ENCODE measurements at places on chromosomes 3 and 15.

GRCh38 chr3:147812186-147812911 lies 403.2 kb downstream of the ZIC1 start:
- DNase-seq: no peak

- DNase-seq: no peak
Measured at GRCh38 chr15:52749258-52749657, 40.9 kb downstream of the ONECUT1 start.

DNA sequence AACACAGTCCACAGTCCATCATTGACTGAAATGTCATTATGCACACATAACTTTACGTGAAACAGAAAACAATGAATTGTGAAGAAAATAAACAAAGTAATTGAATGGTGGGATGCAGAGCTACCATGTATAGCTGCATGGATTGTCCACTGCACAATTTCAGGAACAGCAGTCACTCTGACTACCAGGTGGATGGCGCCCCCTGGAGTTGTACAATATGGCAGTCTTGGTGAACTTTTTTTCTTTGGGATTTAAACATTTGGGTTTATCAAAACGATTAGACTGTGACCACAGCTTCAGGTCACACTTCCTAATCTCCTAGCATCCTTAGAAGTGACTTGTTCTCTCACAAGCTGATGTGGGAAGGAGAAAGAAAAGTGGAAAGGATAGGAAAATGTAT lies 48.9 kb upstream of the TCF12 start:
- peak; percentile 17 for DNase-seq

GRCh38 chr3:60636846-60637245 lies 614.4 kb downstream of the FHIT start:
- DNase-seq: peak; percentile 42

DNA sequence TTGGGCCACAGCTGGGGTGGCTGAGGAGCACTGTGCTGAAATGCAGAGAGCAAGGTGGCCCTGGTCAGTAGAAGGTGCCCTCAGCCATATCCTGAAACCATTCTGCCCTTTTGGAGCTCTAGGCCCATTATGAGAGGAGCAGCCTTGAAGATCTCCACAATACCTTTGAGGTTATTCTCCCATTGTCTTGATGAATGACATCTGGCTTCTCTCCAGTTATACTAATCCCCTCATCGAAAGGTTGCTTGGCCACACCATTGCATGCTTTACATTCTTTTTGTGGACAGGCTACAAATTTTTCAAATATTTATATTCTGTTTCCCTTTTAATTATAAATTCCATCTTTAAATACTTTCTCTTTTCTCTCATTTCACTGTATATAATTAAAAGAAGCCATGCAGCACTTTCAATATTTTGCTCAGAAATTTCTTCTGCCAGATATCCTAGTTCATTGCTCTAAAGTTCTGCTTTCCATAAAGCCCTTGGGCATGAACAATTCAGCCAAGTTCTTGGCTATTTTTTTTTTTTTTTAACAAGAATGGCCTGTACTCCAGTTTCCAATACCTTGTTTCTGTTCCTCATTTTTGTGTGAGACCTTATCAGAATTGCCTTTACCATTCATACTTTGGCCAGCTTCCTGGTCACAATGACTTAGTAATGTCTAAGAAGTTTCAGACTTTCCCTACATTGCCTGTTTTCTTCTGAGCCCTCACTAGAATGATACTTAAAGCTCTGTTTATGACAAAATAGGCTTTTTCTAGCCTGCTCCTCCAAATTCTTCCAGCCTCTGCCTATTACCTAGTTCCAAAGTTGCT lies 138.9 kb upstream of the SGO1 start:
- DNase-seq: no peak

GRCh38 chr15:73295630-73296286 lies 73.0 kb downstream of the HCN4 start:
- no peak for DNase-seq

GRCh38 chr3:125160606-125161371 lies 51.8 kb downstream of the SLC12A8 start:
- peak; percentile 63 for DNase-seq

GRCh38 chr3:15330031-15330596 lies 2.3 kb downstream of the SH3BP5 start:
- DNase-seq: peak; percentile 79

DNA sequence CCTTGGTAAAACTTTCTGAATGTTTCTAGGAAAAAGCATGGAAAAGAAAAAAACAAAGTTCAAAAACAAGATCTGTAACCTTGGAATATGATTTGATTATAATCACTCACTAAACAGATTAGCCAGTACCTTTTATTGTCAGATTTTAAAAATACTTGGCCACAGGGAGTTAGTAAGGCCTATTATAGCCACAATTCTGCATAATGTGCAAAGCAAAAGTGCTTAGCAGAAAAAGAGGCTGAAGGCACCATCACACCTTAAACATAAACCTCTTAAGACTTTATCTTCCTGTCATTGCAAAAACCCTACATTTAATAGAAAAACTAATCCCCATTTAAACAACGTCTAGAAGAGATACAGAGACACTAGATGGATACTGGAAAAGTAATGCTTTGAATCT lies 41.8 kb downstream of the CHSY1 start:
- DNase-seq: no peak

- no peak for DNase-seq
Measured at GRCh38 chr15:97141360-97141759, 810.9 kb downstream of the NR2F2 start.

DNA sequence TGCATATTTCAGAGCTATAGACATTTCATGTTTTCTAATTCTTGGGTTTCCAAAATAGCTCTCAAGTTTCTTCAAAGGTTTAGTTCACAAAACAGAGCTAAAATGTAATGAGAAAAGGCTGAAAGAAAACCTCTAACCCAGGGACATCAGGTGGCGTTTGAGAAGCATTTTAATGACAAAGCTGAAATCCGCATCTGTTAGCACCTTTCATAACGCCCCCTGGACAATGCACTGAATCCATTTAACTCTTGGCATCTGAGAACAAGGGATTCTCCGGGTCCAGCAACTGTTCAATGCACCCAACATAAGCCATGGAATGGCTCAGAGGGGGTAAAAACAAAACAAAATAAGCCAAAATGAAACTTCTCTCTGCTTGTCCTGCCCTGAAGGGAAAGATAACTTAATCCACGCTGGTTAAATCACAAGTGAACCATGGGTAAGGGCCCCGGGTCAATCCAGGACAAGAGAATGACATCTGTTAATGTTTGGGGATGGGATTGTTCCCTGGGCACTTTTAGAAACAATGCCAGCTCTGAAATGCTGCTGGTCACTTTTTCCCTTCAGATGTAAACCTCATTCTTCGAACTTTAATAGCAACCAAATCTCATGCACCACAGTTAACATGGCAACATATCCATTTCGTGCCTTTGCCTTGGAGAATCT lies 466.2 kb upstream of the ADAMTS9 start:
- DNase-seq: no peak

DNA sequence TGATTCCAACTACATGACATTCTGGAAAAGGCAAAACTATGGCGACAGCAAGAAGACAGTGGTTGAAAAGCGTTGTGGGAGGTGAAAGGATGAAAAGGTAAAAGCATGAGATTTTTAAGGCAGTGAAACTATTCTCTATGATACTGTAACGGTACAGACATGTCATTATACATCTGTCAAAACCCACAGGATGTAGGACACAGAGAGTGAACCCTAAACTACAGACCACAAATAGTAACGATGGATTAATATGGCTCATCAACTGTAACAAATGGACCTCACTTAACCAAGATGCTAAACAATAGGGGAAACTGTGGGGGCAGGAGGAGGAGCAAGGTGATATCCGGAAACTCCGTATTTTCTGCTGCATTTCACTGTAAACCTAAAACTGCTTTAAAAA lies 39.1 kb downstream of the MYO9A start:
- no peak for DNase-seq

- no peak for DNase-seq
Measured at GRCh38 chr15:59838900-59839299, 149.8 kb upstream of the BNIP2 start.

DNA sequence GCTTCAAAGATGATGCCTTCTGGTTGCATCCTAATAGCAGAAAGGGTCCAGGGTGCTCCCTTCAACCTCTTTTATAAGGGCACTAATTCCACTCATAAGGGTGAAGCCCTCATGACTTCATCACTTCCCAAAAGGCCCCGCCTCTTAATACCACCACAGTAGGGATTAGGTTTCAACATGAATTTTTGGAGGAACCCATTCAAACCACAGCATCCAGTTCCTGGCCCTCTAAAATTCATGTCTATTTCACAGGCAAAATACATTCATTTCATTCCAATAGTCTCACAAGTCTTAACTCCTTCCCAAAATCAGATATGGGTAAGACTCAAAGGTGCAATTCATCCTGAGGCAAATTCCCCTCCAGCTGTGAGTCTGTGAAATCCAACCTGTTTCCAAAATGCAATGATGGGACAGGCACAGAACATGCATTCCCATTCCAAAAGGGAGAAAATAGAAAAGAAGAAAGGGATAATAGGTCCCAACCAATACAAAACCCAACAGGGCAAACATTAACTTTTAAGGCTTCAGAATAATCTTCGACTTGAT lies 124.0 kb downstream of the ATP1B3 start:
- no peak for DNase-seq

DNA sequence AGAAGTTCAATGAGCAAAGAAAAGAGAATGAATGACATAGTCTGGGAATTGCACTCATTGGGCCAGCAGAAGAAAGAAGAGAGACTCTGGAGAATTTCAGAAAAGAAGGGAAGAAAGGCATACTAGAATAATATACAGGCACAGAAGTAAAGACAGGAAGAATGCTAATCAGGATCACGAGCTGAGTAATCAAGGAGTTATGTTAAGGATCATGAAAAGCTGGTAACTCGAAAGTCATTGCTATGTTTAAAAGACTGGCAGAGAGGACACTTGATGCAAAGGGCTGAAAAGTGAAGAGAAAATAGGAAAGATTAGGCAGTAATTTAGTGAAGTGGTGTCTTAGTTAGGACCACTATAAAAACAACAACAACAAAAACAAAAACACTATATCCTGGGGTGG lies 284.1 kb downstream of the ZBBX start:
- DNase-seq: no peak

DNA sequence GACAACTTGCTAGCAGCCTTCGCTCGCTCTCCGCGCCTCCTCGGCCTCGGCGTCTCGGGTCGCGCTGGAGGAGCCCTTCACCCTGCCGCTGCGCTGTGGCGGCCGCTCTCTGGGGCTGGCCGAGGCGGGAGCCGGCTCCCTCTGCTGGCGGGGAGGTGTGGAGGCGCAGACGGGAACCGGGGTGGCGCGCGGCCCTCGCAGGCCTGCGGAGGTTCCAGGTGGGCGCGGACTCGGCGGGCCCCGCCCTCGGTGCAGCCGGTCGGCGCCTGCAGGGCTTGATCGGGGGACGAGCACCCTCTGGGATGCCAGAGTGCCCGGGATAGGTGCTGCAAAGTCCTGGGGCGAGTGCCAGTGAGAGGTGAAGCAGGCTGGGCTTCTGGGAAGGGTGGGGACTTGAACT lies 989.9 kb downstream of the ROBO2 start:
- no peak for DNase-seq

GRCh38 chr3:49998326-49998725 lies 58.4 kb downstream of the RBM6 start:
- DNase-seq: no peak

- no peak for DNase-seq
Measured at GRCh38 chr3:24046214-24046613, 101.1 kb downstream of the NR1D2 start.

DNA sequence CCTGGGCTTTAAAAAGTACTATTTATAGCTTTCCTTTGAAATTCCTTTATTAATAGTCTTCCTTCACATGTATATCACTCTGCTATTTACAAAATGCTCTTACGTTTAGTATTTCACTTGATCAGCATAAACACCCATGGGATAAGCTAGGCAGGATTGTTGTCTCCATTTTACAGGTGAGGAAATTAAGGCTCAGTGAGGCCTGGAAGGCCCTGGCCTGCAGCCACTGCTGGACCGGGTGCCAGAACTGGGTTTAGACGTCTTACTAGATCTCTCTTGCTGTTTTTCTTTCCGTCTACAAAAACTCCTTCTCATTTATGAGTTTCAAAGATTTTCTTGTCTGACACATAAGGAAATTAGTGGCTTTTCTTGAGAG lies 236.4 kb downstream of the LPP start:
- DNase-seq: no peak

DNA sequence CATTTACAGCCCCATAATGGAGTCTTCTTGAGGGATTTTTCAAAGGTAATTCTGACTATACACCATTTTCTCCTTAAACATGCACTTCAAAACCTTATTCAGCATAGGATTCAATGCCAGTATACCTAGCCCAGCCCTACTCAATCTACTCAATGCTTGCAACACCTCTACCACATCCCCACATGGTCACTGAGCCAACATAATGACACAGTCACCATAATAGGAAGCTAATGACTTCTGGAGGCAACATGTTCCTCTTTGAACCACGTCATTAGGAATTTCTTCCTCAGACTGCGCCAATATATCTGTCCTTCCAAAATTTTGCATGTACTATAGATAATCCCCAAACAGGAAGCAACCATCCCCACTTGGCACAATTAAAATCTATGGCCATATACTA lies 153.9 kb upstream of the SETMAR start:
- no peak for DNase-seq

- DNase-seq: no peak
Measured at GRCh38 chr15:88974392-88974791, 61.2 kb upstream of the MFGE8 start.

DNA sequence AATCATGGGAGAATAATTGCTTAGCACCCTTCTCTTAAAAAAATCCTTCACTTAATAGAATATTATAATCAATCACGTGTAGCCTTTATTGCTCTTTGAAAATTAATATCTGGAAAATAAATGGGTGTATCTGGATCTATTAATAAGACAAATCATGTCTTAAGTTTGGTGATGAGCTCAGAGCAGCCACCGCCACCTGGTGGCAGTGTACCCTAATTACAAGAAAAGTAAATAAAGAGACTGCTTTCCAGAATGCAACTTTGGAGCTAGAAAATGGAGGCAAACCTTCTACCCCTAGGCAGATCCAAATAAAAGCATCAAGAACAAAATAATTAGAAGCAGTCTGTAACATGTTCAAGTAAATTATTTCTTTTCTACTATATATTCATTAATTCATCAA lies 43.5 kb downstream of the EPHB1 start:
- DNase-seq: no peak

DNA sequence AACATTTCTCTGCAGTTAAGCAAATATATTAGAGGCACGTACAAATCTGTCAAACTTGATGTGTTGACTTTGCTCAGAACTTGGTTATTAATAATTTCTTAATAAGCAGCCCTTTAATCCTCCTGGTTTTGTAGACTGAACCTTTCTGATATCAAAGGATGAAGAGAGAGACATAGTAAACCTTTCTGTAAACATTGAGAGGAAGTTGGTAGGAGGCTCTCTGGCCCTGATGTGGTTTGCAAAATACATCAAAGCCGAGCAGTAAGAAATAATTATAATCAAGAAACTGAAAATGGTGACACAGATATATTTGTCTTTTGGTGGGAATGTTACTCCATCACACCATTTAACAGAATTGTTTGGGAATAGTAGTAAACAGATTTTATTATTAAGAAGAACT lies 111.9 kb downstream of the OXSM start:
- DNase-seq: no peak

GRCh38 chr15:73928971-73929627 lies 2.8 kb downstream of the LOXL1 start:
- peak; percentile 53 for DNase-seq
